Stimulated activated CD8-positive, alpha-beta memory T cell treated with anti-CD3 and anti-CD28 coated beads, Interleukin-2, amount 100 ng/mL, for 48 hours (primary cell): ENCODE measurements at places on chromosomes 16 and 17.

DNA sequence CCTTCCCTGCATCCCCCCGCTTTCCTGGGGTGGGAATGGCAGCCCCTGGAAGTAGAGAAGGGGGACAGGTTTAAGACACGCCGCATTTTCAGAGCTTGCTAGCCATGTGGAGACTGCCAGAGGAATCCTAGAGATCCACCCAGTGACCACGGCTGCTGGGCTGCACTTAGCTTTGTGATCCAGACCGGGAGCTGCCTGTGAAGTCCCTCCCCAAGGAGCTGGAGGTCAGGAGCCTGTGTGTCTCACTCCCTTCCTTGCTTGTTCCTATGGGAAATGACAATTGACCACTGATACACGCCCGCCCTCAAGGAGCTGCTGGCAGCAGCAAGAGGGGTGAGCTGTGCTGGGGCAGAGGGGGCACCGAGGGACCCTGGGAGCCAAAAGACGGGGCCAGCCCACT is 73.7 kb downstream of the SREBF1 start:
- DNase-seq: no peak

DNA sequence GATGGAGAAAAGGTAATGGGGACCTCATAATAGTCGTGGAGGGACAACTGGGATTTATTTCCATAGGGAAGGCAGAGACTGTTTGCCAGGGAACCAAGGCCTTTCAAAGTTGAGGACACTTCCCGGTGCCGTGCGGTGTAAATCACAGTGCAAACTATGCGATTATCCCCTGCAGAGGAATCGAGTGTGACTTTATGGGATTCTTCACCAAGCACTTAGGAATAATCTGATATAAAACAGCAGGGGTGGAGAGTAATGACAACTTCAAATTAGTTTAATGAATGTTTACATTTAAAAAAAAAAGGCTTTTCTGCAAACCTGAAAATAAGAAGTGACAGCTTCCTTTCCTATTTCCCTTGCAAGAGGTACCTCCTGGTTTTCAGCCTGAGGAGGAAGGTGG is 538.2 kb downstream of the MAF start:
- DNase-seq: no peak

- DNase-seq: no peak
These were observed 10.3 kb downstream of the MYBBP1A start for GRCh38 chr17:4544951-4545216.

DNA sequence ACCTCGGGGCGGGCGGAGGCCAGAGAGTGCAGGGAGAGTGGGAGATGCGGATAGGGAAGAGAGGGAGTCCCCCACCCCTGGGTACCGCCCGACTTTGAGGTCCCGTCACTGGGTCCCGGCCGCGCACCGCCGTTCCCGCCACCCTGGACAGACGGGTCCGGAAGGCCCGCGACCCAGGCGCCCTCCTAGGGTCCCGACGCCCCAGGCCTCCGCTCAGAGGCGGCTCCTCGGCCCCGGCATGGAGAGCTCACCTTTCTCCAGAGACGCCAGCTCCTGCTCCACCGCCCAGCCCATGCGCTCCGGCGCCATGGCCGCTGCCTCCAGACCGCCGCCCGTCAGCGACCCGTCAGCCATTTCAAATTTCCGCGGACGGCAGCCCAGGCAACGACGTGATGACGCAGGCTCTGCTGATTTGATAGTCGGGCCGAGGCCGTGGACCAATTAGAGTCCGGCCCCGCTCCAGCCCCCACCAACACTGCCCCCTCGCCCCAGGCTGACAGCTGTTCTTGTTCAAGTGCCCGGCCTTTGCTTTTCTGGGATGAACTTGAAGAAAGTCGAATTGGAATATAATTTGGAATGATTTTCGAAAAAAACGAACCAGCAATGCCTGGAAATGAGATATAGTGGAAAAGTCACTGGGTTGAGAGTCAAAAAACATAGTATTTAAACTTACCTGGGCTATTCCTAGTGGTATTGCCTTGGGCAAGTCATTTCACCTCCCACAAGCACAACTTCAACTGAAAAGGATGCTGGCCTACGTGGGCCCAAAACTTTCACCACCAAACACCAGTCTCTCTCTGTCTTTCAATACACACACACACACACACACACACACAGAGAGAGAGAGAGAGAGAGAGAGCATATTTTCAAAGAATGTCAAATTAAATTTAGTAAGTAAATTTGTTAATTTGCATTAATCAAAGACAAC is at the start of gene SHCBP1:
Gene SHCBP1 (minus strand): TSS at position 374 of the 928 bp plus-strand sequence. CDS start 20 bp downstream, at position 354.
- DNase-seq: peak; percentile 80

- DNase-seq: peak; percentile 34
These were observed 43.8 kb upstream of the DHX40 start for GRCh38 chr17:59521465-59522126.

- no peak for DNase-seq
These were observed 87.8 kb downstream of the TUBD1 start for GRCh38 chr17:59804901-59805465.

GRCh38 chr17:27581016-27581415 is 50.0 kb upstream of the LGALS9 start:
- no peak for DNase-seq

GRCh38 chr17:57338257-57338914 is 82.1 kb downstream of the MSI2 start:
- no peak for DNase-seq

- no peak for DNase-seq
These were observed 147.4 kb upstream of the TBX2 start for GRCh38 chr17:61251939-61252865.

DNA sequence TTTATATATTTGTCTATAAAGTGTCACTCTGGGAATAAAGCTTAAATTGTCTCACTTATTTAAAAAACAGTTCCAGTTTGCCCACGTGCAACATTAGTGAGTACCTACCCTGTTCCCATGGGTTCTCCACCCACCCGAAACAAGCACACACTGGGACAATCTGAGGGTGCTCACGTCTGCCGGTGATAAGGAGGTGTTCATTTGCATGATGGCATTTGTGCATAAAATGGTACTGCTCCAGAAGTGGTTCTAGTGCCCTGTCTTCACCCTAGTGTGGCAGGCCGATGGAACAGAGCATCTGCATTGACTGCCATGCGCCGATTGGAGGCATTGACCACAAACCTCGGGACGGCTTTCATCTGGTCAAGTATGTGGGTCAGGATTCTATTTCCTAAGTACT is 35.6 kb upstream of the ENDOV start:
- DNase-seq: no peak

- no peak for DNase-seq
These were observed 272.8 kb downstream of the WWOX start for GRCh38 chr16:78372277-78372676.

- no peak for DNase-seq
These were observed 1.1 kb upstream of the BRCA1 start for GRCh38 chr17:43125967-43126910.
